ENCODE measurements at places on chromosomes 16 and 17. TPM values are rescaled to one million over a fixed set of nuclear protein-coding genes. Genes with fewer than 3 reads are reported as not detected.
A peak's percentile ranks its signal among the peaks of the same experiment; 100 is the strongest.

The TBC1D3I gene
- total RNA-seq, result 0.63 TPM

The ITGB4 gene
- 21.1 TPM for total RNA-seq

DNA sequence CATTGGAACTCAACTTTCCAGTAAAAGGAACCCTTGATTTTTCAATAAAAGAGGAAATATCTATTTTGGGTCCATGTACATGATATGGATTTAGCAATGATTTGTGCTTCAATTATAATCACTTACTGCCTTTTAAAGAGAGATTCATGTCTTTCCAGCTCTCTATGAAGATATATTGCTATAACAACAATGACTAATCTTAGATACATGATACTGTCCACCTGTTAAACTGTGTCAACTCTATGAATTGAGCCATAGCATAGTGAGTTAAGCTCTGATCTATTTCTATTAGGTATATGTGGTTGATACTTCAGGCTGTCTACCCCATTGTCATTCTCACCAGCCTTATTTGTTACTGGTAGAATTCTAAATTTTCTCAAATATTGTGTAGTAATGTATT is 15.0 kb upstream of the MPHOSPH6 start:
- H3K4me1 ChIP-seq, result no peaks in the 10 kb centered on the region
- H3K27ac ChIP-seq, result no peak overlapping the region
- H3K4me3 ChIP-seq, result no peak overlapping the region
- no peaks in the 10 kb centered on the region for H3K36me3 ChIP-seq

The ST6GALNAC1 gene
- 1.2 TPM for total RNA-seq

- H3K4me1 ChIP-seq, result peaks cover 71% of the 10 kb centered on the region
- no peak overlapping the region for H3K4me3 ChIP-seq
- no peaks in the 10 kb centered on the region for H3K27me3 ChIP-seq
- DNase-seq, result no peak
Measured at GRCh38 chr16:22213801-22214200, 7.7 kb downstream of the EEF2K start.

DNA sequence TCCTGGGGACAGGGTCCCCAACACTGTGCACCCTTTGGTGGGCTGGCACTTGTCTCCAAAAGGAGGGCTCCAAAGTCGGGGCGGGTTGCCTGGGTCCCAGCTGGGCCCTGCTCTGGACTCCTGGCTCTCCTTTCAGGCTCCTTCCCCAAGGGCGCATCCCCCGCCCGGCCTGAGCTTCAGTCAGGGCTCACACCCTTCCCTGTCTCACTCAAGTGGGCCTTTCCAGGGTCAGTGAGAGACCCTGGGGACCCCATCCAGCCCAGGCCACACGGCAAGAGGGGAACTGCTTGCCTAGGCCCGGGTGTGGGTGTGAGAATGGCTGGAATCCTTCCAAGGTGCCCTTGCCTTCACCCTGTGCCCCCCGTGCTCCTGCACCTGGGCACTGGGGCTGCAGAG is 41.8 kb upstream of the SLC38A10 start:
- no peaks in the 10 kb centered on the region for H3K27me3 ChIP-seq
- peaks cover 26% of the 10 kb centered on the region for H3K4me1 ChIP-seq
- no peak for DNase-seq
- no peaks in the 10 kb centered on the region for H3K36me3 ChIP-seq

GRCh38 chr16:74627506-74628220 is 20.7 kb upstream of the GLG1 start:
- no peak overlapping the region for H3K4me3 ChIP-seq
- H3K27me3 ChIP-seq, result no peaks in the 10 kb centered on the region
- no peak for DNase-seq

The CTRB2 gene
- total RNA-seq, result 12.5 TPM

GRCh38 chr16:72979974-72980373 is 68.0 kb downstream of the ZFHX3 start:
- H3K27me3 ChIP-seq, result no peaks in the 10 kb centered on the region
- no peak overlapping the region for H3K4me3 ChIP-seq
- DNase-seq, result no peak

DNA sequence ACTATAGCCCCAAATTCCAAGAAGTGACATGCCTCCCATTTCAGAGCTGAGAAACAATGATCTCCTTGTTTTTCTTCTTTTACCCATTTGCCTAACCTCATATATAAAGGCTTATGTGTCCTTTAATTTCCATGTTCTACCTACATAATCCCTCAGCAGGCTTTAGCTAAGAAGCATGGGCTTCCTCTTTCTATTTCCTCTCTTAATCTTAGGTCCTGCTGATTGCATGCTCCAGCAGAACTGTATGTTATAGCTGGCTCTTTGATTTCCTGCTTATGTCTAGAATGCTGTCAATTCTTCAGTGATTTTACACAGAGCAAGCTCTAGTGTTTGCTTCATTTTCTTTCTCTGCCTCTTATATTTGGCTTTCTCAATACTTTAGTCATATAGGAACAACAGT is 151.7 kb upstream of the COX10 start:
- H3K27me3 ChIP-seq, result no peaks in the 10 kb centered on the region
- H3K36me3 ChIP-seq, result no peaks in the 10 kb centered on the region
- no peaks in the 10 kb centered on the region for H3K4me1 ChIP-seq
- no peak overlapping the region for H3K27ac ChIP-seq

GRCh38 chr16:55508271-55508921 is 476 bp upstream of the LPCAT2 start:
- DNase-seq, result no peak
- no peaks in the 10 kb centered on the region for H3K27me3 ChIP-seq
- peaks cover 2% of the 10 kb centered on the region for H3K4me1 ChIP-seq
- peak overlapping the region; percentile 95 for H3K4me3 ChIP-seq
- peak overlapping the region; percentile 58 for H3K27ac ChIP-seq
- peaks cover 17% of the 10 kb centered on the region for H3K36me3 ChIP-seq

The CALB2 gene
- total RNA-seq, result not detected

The USP6 gene
- total RNA-seq, result not detected

DNA sequence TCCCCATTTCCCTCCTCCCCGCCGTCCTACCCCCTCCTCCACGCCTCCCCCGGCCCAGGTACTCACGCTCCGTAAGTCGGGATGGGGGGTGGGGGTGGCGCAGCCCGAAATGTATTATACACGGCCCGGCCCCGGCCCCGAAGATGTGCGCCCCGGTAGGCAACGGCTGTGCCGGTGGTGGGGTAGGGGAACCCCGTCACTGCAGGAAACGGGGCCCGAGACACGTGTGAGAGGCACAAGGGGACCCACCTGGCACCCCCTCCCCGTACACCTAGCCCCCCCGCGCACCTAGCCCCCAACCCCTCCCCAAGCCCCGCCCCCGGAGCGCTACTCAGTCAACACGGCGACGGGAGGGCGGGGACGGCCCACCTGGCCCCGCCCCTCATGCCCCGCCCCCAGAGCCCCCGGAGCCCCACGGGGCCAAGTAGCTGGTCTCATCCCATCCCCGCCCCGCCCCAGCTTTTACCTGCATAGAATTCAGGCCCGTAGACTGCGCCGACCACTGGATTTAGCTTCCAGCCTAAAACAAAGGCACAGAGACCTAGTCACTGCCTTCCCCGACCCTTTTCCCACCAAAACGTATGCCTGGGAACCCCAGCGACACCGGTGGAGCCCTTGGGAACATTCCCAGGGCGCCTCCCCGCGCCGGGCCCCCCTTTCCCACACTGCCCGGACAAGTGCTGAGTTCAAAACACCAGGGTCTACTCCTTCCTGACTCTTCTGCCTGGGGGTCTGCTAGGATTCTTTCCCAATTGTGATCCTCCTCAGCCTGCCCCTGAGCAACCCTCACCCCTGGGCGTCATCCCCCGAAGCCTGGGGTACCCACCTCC is 22.8 kb downstream of the ENGASE start:
- no peak overlapping the region for H3K4me3 ChIP-seq
- peaks cover 3% of the 10 kb centered on the region for H3K27me3 ChIP-seq
- DNase-seq, result no peak

The MSLN gene
- total RNA-seq, result not detected

The PRCD gene
- 2.4 TPM for total RNA-seq

GRCh38 chr16:78516006-78516736 is 416.7 kb downstream of the WWOX start:
- H3K4me1 ChIP-seq, result no peaks in the 10 kb centered on the region
- H3K36me3 ChIP-seq, result no peaks in the 10 kb centered on the region
- H3K27ac ChIP-seq, result no peak overlapping the region
- no peak overlapping the region for H3K4me3 ChIP-seq

DNA sequence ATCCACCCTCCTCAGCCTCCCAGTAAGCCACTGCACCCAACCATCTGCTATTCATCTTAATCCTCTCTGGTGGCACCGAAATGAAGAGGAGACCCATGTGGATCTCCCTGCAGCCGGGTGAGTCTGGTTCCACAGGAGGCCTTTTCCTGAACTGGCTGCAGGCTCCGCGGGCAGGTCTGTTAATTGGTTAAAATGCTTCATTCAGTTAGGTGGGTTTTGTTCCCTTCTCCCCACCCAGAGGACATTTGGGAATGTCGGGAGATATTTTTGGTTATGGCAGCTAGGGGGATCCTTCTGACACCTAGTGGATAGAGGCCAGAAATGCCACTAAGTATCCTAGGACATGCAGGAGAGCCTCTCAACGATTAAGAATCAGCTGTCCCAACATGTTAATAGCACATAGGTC is 16.7 kb downstream of the C16orf54 start:
- no peaks in the 10 kb centered on the region for H3K4me1 ChIP-seq
- H3K27ac ChIP-seq, result no peak overlapping the region

The CHST4 gene
- not detected for total RNA-seq

The MARCHF10 gene
- not detected for total RNA-seq

DNA sequence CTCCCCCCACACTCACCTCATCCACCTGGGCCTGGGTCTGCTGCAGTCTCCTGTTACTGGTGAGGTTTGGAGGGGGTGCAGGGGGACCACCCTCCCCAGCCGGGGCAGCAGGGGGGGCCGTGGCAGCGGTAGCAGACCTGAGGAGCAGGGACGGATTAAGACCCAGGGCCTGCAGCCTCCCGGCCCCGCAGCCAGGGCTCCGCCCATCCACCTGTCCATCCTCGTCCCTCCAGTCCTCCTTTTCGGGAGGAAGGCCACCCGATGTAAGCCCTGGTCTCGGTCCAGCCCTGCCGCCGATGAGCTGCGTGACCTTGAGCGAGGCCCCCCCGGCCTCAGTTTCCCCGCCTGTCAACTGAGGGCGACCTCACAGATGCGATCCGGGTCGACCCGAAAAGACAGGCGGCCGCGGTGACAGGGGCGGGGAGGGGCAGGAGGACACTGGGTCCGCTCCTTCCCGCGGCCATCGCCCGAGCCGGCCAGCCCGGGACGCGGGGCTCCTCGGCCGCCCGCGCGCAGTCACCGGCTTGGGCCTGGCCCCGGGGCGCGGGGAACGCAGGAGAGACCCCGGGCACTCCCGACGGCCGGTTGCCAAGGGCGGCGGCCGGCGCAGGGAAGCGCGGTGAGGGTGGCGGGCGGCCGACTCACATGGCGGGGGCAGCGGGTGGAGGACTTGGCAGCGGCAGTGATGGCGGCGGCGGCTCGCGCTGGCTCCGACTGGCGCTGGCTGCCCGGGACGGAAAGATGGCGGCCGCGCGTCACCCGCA is at the start of gene VAMP2:
Gene VAMP2 (minus strand): TSS at position 716 of the 764 bp plus-strand sequence. CDS start 69 bp downstream, at position 647.
- peak within 1 kb of the TSS; percentile 98 for H3K27ac ChIP-seq
- no peak for DNase-seq
- no peaks in the 10 kb centered on the region for H3K27me3 ChIP-seq
- H3K4me3 ChIP-seq, result peak within 1 kb of the TSS; percentile 100
- H3K4me1 ChIP-seq, result peaks cover 51% of the 10 kb centered on the region
- no peaks in the 10 kb centered on the region for H3K36me3 ChIP-seq

DNA sequence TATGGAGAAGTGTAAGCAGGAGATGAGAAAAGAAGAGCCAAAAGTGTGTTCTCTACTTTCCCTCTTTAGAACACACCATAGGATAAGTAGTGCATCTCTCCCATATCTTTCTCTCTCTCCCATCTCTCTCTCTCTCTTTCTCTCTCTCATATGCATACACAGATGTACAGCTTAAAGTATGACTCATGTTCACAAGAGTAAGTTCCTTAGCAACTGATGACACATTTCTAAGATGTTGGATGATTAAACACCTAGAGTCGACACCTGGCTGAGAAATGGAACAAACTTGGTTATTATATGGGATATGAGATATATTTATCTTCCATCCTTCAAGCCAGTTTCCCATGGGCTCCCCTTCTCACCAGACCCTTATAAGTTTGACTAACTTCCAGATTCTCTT is 113.5 kb downstream of the TMEM132E start:
- no peaks in the 10 kb centered on the region for H3K27me3 ChIP-seq
- no peak overlapping the region for H3K4me3 ChIP-seq
- no peaks in the 10 kb centered on the region for H3K4me1 ChIP-seq
- no peaks in the 10 kb centered on the region for H3K36me3 ChIP-seq
- no peak overlapping the region for H3K27ac ChIP-seq

GRCh38 chr17:55410722-55411462 is 10.7 kb downstream of the MMD start:
- peaks cover under 1% of the 10 kb centered on the region for H3K4me1 ChIP-seq
- H3K36me3 ChIP-seq, result peaks cover 13% of the 10 kb centered on the region
- no peak overlapping the region for H3K27ac ChIP-seq
- no peaks in the 10 kb centered on the region for H3K27me3 ChIP-seq
- no peak for DNase-seq

DNA sequence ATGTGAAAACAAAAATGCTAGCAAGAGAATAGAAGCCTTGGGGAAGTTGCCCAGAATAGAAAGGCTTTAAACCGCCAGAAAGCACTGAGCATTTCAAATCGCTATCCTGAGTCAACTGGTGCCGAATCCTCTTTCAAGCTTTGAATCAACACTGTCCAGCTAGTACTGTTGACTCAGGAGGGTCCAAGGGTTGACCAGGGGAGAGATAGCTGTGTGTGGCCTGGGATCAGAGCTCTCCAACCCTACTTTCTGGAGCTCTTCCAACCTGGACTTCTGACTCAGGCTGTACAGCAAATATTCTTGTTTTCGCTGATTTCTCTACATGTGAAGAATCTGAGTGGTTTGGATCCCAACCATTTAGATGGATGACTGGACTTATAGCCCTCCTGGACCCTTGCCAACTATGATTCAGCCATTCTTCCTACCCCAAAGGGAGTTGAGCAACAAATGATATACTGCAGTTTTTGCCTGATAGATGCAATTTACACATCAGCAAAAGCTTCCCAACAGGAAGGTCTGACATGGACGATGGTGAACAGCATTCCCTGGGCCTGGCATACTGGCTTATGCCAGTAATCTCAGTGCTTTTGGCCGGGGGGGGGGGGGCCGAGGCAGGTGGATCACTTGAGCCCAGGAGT is 154.0 kb upstream of the SDK2 start:
- peaks cover 9% of the 10 kb centered on the region for H3K4me1 ChIP-seq
- H3K27ac ChIP-seq, result peak overlapping the region; percentile 42
- DNase-seq, result peak; percentile 24
- H3K36me3 ChIP-seq, result no peaks in the 10 kb centered on the region

DNA sequence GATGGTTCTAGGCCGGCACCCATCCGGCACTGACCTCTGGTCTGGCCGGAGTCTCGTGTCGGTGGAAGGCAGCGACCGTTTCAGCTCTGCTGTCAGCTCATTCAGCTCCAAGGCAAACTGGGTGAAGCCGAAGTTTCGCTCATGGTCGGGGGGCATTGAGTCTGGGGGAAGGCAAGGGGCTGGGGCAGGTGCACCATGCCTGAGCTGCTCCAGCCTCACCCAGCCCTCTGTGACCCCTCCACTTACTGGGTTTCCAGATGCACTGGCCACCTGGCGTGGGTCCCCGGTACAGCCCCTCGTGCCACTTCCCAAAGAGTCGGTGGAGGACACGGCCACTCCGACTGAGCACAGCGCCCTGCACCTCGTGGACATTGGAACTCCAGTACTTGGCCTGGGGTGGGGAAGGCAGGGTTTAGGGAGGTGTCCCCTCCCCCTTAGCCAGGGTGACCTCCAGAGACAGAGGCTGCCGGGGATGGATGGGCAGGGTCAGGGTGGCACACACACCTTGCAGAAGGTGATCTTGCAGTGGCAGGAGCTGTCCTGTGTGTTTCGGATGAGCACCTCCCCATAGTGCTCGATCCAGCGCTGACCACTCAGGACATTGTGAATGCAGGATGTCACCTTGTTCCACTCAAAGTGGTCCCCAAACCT is 12.6 kb downstream of the OSBPL7 start:
- H3K4me3 ChIP-seq, result no peak overlapping the region
- no peak overlapping the region for H3K27ac ChIP-seq
- H3K4me1 ChIP-seq, result no peaks in the 10 kb centered on the region

Measured in thoracic aorta (tissue), 2 donors.